Epithelial cell of proximal tubule (primary cell): ENCODE measurements at places on chromosomes 2 and 18.

DNA sequence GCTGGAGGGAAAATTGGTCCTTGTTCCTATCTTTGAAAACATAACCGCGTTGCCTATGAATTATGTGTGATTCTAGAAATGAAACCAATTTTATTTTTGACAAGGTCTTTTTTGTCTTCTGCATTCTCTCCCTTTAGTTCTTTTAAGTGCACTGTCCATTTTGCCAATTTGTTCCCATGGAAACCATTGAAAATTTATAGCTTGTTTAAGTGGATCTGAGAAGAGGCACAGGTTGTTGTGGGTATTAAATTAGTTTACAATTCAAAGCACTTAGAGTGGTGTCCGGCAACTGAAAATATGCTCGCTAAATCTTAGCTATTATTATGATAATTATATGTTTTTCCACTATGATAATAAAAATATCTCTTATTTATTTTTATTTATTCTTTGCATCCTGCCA, 107.5 kb upstream of the FSHR start:
- no peak for DNase-seq

- no peak for DNase-seq
Measured at GRCh38 chr2:147867050-147867449, 22.2 kb downstream of the ACVR2A start.

- no peak for DNase-seq
Measured at GRCh38 chr2:48069769-48070168, 163.5 kb upstream of the FBXO11 start.

- DNase-seq: no peak
Measured at GRCh38 chr18:51716277-51716676, 518.8 kb upstream of the MEX3C start.

DNA sequence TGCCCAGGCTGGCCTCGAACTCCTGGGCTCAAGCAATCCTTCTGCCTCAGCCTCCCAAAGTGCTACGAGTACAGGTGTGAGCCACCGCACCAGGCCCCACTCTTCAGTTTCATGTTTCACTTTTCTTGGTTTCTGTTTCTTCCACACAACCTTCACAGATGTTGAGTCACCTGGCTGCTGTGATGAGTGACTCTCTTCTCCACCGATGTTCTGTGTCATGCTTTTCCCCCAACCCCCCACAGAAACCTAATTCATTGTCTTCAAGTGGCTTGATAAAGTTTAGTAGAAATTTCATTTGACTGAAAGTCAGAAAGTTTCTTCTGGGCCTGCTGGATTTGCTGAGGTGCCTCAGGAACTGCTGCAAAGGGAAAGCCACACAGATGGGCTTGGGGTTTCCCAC, 78.5 kb downstream of the SPHKAP start:
- DNase-seq: no peak

- no peak for DNase-seq
Measured at GRCh38 chr2:30527411-30527810, 80.4 kb downstream of the LCLAT1 start.

DNA sequence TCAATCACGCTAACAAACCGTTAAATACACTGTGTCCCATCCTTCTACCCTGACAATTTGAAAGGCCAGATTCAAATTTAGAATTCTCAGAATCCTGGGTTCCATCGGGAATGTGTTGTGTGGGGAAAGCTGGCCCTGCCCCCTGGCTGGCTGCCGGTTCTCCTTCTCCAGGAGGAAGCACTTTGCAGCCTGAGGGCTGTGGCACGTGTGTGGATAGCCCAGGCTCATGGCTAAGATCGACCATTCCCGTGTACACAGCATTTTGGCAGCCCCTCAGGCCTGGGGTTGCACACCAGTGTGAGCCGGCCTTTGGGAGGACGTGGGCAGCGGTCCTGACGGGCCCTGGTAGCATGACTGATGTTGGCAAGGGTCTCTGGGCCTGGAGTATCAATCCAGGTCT, 51.0 kb upstream of the ROCK2 start:
- no peak for DNase-seq

GRCh38 chr2:239152239-239152915, 248.4 kb downstream of the HDAC4 start:
- DNase-seq: no peak

- DNase-seq: no peak
Measured at GRCh38 chr2:48195169-48195568, 288.9 kb upstream of the FBXO11 start.

GRCh38 chr2:47724221-47724981, 58.5 kb upstream of the MSH6 start:
- DNase-seq: peak; percentile 94

DNA sequence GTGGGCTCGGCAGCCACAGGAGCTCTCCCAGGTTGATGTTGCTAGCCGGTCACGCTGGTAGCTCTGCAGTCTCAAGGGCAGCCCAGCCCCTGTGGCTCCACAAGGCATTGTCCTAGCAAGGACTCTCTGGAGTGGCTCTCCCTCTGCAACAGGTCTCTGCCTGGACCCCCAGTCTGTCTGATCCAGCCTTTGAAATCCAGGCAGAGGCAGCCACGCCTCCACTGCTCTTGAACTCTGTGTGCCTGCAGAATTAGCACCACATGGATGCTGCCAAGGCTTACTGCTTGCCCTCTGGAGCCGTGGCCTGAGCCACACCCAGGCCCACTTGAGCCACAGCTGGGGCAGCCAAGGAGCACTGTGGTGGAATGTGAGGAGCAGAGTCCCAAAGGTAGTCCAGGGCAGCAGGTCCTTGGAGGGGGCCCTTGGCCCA, 43.0 kb upstream of the FAHD2A start:
- DNase-seq: no peak

- no peak for DNase-seq
Measured at GRCh38 chr2:48725696-48726494, 29.6 kb downstream of the LHCGR start.

- no peak for DNase-seq
Measured at GRCh38 chr2:100919316-100919715, 82.8 kb upstream of the RPL31 start.

- peak; percentile 82 for DNase-seq
Measured at GRCh38 chr2:191593622-191594385, 84.1 kb upstream of the NABP1 start.

DNA sequence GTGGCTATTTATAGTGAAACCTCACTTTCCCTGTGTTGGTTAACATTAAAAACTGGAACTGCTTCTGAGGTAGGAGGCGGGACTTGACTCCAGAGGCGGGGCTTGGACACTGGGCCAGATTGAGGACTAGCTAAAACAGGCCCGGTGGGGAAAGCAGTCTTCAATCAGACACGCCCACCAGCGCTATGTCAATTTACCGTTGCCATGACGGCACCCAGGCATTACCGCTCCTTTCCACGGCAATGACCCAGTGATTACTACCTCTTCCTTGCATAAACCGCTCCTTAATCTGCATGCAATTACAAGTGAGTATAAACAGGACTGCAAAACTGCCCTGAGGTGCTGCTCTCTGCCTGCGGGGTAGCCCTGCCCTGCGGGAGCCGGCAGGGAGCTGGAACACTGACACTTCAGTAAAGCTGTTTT, 35.3 kb downstream of the LRRFIP1 start:
- DNase-seq: no peak

GRCh38 chr2:219175928-219176817, 552 bp downstream of the CNPPD1 start:
- DNase-seq: no peak

- no peak for DNase-seq
Measured at GRCh38 chr2:27152796-27153464, 4.1 kb downstream of the TCF23 start.

DNA sequence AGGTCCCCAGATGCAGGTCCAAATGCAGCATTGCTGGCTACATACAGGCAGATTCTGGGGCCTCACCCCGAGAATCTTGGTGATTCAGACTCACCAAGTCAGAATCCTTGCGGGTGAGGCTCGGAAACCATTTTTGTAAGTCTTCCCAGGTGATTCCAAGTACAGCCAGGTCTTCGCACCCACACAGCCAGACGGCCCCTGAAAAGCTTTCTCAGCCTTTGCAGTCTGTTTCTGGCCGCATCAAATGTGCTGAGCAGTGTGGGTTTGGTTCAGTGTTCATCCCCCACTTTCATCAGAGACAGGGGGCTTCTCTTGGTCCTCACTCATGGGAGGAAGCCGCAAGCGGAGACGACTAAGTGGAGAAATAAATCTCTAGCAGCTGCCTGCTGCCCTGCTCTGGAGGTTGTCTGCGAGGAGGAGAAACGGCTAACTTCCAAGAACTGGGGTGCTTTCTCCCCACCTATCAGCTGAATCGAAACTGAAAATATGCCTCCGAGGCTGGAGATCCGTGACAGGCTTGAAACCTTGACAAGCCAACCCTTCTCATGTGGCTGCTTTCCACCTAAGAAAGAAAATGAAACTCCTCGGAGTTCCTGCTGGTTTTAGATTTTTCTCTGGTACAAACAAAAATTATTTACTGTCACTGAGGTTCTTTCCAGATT, 8.9 kb upstream of the TMEM185B start:
- no peak for DNase-seq

- DNase-seq: no peak
Measured at GRCh38 chr18:32450874-32451273, 19.8 kb downstream of the GAREM1 start.

DNA sequence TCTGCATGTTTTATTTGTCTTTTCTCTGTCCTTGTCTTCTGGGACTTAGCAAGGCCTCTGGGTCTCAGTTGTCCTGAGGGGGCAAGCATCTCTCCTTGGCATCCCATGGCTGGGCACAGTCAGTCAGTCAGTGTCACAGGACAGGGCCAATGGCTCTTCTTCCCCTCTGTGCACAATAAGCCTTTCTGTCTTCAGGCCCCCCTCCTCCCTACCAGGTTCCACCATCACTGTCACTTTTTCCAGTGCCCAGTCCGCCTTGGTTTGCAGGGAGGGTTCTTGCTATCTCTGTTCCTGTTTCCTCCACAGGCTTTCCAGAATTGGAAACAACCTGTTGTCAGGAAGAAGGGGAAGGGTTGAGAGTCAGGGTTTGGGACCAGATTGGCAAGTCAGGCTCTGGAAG, 1.7 kb upstream of the VAMP5 start:
- DNase-seq: no peak

- DNase-seq: no peak
Measured at GRCh38 chr2:171800639-171801038, 93.4 kb downstream of the SLC25A12 start.

DNA sequence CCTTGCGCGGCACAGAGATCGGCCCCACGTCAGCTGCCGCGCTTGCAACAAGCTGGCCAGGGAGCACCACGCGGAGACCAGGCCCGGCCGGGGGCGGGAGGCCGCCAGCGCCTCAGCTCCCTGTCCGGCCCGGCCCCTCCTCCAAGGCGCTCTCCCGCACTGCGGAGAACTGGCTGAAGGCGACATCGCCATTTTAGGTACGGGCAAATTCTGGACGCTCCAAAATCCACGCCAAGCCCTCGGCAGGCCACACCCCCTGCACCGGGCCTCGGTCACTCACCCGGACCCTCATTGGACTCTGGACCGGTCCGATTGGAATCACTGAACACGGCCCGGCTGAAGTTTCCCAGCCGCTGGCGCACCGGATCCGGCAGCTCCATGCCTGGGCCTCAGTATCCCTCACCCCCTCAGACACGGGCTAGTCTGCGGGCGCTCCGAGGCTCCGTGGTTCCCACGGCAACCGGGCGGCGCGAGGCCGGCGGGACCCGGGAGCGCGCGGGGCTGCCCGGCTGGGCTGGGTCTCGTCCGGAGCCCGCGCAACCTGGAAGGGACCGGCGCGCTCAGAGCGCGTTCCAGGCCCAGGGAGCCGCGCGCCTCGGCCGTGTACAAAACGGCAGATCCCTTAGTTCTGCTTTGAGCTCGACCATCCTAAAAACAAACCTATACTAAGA, at the start of gene TMEM17:
TSS of gene TMEM17 (minus strand) at position 446 of the 671 bp plus-strand sequence. CDS start at position 380, 66 bp downstream.
- peak; percentile 37 for DNase-seq

GRCh38 chr2:191625016-191625415, 52.9 kb upstream of the NABP1 start:
- DNase-seq: no peak

DNA sequence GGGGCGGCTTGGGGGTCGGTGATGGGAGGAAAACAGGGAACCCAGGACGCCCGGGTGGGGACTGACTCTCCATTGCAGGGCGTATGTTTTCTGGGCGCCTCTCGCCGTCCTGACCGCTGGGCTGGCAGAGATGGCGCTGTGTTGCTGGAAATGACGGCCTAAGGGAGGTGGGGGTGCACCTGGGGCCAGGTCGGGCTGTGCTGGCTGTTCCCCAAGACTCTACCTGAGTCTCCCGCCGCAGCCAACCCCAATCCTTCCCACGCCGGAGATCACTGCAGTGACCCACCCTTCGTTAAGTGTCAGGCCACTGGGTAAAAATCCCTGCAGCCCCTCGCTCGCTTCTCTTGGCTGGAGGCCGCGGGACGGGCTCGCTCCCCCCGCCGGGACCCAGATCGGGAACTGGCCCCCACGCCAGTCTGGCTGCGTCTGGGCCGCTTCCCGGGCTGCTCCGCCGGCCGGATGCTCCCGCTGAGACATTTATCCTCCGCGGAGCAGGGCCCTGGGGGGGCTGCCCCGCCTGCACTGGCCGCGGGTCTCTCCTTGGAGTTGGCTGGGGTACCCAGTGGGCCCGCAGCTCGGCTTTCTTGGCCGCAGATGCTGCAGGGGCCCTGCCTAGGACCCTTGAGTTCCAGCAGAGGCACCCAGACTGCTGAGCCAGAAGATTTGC, 7.8 kb upstream of the ARMC9 start:
- no peak for DNase-seq

DNA sequence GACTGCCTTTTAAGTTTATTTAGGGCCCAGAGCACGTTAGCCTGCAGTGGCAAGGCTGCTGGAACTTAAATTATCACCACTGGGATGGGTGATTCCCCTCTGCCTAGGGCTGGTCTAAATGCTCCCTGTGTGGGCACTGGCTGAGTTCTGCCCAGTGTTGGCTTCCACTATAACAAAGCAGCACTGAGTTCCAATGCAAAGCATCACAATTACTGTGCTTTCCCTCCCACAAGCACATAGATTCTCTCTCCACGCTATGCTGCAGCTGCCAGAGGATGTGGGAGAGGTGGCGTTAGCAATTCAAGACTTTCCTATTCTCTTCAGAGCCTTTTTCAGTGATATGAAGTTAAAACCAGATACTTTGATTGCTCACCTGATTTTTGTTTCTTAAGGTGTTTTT, 328.9 kb upstream of the DDX18 start:
- DNase-seq: no peak

- no peak for DNase-seq
Measured at GRCh38 chr2:200378652-200379290, 72.3 kb downstream of the SPATS2L start.

DNA sequence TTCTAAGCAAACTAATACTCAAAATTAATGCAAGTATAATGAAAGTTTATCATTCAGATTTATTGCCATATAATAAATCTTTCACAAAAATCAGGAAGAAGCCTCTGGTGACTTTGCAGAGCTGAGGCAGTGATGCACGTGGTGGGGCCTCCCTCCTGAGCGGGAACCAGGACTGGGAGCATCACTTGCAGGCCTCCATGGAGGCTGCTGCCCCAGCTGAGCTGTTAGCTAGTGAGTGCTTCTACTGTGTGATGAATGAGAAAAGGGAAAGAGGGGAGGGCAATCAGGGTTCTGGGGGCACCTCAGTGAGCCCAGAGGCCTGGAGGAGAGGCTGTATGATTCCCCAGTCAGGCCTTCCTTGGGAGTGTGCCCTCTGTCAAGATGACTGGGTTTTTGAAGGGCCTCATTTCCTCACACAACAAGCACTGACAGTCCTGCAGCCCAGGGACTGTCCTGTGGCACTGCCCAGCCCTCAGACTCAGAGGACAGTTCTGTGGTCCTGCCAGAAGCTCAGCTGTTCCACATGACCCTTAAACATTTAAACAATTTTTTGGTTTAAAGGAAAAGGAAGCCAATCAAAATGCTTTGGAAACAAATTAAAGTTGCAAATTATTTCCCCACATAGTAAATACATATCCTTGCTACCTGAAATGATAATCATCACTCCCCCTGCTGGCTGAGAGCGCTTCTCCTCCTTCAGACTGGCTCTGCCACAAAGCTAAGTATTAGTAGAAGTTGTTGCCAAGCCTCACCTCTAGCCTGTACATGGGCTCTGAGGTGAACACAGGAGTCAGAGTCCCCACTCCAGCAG, 90.9 kb upstream of the SMAD7 start:
- no peak for DNase-seq
